SJSA1 (cell line): ENCODE measurements at places on chromosomes 11 and 22. TPM values are rescaled to one million over a fixed set of nuclear protein-coding genes. Genes with fewer than 3 reads are reported as not detected.

DNA sequence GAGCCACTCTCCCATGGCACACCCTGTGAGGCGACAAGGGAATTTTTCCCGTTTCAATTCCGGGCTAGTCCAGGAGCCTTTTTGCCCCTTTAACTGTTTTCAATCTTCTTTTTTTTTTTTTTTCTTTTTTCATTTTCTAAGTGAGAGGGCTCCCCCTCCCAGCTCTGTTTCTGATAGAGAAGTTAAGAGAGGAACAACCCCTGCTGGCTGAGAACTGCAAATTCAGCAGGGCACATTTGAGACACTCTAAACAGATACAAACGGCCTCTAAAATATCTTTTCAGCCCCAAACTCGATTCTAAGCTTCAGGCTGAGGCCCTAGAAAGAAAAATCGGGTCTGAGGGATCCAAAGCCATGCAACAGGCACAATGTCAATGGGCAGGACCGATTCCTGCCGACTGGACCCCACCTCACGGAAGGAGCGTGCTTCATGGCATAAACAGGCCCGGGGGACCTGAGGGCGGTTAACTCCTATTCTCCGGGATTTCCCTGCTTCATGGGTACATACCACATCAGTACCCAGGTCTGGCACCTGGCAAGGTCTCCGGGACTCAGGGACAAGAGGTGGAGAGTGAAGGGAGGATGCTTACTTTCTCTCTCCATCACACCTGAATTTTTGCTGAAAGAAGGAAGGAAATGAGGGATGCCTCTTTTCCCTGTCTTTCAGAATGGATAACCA lies 627.5 kb downstream of the BUD13 start:
- DNase-seq = no peak

DNA sequence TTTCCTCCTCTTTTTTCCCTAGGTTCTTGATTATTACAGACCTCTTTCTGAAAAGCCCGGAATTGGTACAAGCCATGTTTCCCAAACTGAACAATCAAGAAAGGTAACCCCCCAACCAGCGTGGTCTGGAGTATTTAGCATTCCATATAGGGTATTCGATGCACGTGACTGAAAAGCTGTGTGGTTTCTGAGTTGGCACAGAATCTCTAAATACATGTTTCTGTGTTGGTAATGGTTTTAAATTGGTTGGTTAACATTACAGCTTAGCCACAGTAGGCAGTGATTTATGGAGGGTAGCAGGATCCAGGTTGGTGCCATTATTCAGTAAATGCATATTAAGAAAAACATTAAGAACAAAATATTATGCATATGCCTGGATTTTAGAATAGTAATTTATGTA lies 46.8 kb downstream of the ATXN10 start:
- DNase-seq = no peak

- DNase-seq = no peak
Measured at GRCh38 chr22:45599836-45600577, 71.6 kb upstream of the ATXN10 start.

DNA sequence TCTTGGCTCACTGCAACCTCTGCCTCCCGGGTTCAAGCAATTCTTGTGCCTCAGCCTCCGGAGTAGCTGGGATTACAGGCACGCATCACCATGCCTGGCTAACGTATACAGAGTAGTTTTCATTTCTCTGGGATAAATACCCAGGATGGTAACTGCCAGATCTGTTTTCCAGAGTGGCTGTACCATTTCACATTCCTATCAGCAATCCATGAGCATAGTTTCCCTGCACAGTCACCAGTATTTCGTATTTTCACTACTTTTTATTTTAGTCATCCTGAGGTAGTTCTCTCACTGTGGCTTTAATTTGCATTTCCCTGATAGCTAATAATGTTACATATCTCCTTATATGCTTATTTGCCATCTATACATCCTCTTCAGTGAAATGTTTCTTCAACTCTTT lies 11.0 kb upstream of the SCARF2 start:
- no peak for DNase-seq

- no peak for DNase-seq
Measured at GRCh38 chr11:8251616-8252295, 11.9 kb downstream of the LMO1 start.

- DNase-seq = no peak
Measured at GRCh38 chr22:46851311-46851710, 88.9 kb downstream of the TBC1D22A start.

ADM2 gene
- total RNA-seq = 0.05 TPM in 1 of 2 replicates, not detected in the other

VPREB1 gene
- total RNA-seq = not detected in 2 replicates

NDUFA6 gene
- 114 and 245 TPM in 2 replicates for total RNA-seq
